ENCODE measurements at places on chromosomes 6 and 20.

DNA sequence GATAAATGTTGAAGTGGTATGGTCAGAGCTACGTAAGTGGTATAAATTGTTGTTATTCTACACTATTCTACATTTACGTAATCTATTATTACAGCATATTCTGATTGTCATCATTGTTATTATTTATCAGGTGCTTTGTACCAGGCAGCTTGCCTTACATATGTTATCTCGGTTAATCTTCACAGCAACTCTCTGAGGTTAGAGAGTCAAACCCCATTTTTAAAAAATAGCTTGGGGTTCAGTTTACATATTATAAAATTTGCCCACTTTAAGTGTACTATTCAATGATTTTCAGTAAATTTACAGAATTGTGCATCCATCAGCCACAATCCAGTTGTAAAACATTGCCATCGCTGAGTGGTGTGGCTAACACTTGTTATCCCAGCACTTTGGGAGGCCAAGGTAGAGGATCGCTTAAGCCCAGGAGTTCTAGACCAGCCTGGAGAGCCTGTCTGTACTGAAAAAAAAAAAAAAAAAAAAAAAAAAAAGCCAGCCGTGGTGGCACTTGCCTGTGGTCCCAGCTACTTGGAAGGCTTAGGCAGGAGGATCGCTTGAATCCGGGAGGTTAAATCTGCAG lies 35.5 kb downstream of the PPP1R16B start:
- DNase-seq = no peak

DNA sequence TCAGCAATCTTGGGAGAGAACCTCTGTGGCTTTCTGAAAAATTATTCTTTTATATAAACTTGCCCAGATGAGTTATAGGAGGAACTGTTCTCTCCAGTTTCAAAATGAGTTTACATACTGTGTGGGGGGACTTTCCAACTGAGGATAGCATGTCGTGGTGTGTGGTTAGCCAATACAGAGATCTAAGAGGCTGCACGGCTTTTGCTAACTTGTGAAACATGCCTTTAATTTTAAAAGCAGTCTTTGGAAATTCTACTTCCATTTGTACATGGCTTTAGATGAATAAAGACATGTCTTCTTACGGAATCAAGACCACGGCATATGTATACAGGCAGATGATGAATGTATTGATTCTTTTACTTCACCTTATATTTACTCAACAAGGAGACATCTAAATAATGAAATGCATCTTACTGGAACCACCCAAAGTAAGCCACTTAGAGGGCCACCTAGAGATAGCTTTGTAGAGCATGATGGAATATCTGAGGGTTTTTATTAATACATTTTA lies 39.8 kb downstream of the HIVEP1 start:
- DNase-seq = no peak

- DNase-seq = no peak
Measured at GRCh38 chr20:56945901-56946300, 316.8 kb downstream of the TFAP2C start.

- no peak for DNase-seq
Measured at GRCh38 chr20:56925831-56926170, 296.7 kb downstream of the TFAP2C start.

- no peak for DNase-seq
Measured at GRCh38 chr6:10999994-11000393, 44.1 kb downstream of the ELOVL2 start.

DNA sequence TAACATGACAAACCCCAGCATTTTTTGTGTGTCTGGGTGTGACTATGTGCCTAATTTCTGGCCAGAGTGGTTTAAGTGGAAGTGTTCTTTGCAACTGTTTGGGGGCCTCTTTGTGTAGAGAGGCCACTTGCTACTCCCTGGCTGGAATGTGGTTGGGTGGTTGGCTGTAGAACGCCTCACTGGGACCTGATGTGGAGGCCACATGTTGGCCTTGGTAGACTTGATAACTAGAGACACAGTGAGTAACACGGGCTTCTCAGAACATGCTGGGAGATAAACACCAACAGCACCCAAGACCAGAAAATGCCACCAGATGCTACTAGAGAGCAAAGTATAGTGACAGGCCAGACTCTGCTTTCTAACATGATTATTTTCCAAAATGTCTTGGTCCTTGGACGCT lies 111.2 kb upstream of the ZFP64 start:
- DNase-seq = no peak

DNA sequence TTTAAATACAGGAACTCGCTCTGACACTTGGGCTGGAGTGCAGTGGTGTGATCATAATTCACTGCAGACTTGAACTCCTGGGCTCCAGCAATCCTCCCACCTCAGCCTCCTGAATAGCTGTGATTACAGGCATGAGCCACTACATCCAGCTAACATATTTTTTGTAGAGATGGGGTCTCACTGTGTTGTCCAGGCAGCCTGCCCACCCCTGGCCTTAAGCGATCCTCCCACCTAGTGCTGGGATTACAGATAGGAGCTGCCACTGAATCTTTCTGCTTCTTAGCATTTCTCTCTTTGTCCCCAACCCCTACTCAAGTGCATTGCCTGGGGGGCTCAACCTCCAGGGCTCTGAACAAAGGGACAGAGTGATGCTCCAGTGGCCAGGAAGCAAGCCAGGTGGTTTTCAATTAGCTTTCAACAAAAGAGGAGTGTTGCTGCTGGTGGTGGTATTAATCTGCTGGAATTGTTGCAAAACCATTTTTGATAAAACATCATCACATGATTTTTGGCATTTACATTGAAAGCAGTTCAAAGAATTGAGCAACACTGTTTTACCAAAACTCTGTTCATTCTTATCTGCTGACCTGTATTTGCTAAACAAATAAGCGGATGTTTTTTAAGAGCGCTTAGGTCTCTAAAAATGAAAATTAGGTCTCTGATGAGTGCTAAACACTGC lies 40.4 kb upstream of the BPIFA2 start:
- no peak for DNase-seq

GRCh38 chr20:60057866-60058807 lies 99.9 kb downstream of the CDH26 start:
- DNase-seq = no peak

DNA sequence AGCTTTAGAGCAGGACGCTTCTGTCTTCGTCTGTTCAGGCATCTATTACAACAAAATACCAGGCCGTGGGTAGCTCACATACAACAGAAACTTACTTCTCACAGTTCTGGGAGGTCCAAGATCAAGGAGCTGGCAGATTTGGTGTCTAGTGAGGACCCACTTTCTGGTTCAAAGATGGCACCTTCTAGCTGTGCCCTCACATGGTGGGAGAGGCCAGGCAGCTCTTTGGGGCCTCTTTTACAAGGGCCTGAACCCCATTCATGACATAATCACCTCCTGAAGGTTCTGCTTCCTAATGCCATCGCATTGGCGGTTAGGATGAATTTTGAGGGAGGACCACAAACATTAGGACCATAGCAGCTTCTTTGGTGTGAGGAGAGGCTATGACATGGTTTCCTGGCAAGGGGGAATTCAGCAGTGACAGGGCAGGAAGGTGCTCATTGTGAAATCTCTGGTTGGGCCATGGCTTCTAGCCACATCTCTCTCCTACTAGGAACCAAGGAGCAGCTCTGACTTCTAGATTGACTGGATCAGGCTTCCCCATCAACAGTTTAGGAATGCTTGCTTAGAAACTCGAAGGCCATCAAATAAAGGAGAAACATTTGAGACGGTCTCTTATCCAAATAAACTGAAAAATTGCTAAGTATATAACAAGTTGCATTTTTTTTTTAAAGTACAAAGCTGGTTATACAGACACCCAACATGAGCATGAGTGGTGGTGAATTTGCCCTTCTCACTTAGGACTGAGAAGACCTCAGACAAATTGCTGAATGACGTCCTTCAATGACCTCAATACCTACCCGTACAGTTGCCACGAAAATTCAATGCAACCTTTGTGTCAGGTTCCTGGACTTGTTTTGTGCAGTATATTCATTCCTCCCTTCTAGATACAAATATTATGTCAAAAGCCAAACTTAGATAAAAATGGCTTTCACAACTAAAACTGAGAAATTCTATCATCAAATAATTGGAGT lies 140.7 kb downstream of the ZDHHC14 start:
- no peak for DNase-seq

DNA sequence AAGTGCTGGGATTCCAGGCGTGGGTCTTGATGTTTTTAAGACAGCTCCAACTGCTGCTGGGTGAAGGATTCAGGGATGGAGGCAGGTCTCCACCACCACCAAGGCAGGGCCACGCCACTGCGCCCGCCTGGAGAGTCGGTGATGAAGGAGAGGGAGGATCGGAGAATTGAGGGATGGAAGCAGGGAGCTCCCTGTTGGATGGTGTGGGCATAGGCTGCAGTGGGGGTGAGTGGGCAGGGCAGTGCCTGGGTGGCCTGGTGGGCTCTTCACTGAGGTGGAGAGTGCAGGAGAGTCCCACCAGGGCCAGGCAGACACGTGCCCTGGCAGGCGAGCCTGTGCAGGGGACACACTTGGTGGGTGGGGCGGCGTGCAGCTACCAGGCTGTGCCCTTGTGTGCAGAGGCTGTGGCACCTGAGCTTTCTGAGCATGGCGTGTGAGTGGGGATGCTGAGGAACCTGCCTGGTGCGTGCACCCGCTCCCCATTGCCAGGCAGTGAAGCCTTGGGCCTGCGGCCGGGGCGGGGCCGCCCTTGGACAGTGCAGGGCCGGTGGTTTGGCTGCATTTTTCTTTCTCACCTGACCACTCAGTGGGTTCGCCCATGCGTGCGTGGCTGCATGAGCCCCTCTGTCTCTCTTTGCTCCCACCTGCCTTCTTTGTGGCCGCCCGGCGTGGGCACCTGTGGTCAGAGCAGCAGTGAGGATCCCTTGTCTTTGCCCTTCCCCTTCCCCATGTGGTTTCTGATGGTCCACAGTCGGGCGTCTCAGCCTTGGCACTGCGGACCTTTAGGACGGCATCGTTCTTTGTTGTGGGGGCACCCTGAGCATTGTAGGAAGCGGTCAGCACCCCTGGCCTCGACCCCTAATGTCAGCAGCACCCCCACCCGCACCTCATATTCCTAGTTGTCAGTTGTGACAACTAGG lies 11.3 kb downstream of the RBM38 start:
- DNase-seq = no peak

- peak; percentile 8 for DNase-seq
Measured at GRCh38 chr6:113530769-113531168, 326.4 kb upstream of the MARCKS start.

- peak; percentile 88 for DNase-seq
Measured at GRCh38 chr6:167420858-167421766, 96.2 kb downstream of the TTLL2 start.

GRCh38 chr20:58868795-58869194 lies 16.3 kb downstream of the GNAS start:
- DNase-seq = no peak

DNA sequence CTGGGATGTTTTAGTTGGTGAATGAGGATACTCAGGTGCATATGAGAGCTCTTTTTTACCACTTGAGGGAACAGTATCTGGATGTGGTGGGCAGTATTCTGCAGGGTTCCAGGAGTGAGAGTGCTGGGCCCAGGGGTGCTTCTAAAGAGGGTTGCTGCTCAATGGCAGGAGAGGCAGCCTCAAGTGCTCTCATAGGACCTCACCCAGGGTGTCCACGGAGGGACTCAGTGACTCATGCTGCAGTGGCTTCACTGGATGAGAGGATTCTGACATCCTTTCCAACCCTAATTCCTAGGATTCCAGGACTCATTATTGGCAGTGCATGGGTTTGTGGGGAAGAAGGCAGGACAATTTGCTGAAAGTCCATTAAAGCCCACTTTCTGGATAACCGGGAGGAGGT lies 176.6 kb upstream of the FERMT1 start:
- DNase-seq = no peak

- DNase-seq = no peak
Measured at GRCh38 chr20:2109425-2110210, 8.0 kb downstream of the STK35 start.

DNA sequence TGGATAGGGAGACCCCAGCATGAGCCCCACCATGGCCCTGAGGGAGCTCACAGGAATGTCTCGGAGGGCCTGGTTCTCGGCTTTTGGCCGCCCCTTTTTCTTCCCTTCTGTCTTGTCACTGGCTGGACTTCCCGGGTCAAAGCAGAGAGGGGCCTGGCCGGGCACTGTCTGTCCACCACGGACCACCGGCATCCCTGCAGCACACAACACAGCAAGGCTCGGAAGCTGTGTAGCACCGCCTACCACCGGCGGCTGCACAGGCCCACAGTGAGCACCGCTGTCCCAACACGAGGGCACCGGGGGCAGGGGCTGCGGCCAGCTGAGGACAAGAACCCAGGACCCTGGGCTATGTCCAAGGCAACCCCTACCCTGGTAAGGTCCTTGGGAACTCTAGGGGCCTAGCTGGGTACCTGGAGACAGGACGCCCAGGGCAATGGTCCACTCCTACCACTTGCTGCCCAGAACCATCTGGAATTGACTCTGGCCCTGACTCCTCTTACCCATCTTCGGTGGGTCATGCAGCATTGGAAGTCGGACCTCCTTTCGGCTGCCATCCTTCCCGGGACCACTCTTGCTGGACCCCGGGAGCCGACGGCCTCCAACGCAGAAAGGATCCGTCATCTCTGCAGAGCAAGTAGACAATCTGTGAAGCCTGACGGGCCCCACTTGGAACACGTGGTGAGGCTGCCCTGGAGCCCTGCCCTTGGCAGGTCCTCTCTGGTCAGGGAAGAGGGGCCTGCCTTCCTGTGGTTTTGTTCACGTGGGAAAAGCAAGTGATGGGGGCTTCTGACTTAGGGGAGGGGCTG lies 2.2 kb downstream of the ZNF512B start:
- no peak for DNase-seq

GRCh38 chr6:150439373-150439772 lies 70.6 kb downstream of the IYD start:
- DNase-seq = no peak

- DNase-seq = no peak
Measured at GRCh38 chr6:170434117-170434820, 118.8 kb downstream of the PSMB1 start.

GRCh38 chr20:51221791-51222408 lies 199.0 kb upstream of the KCNG1 start:
- DNase-seq = peak; percentile 56

DNA sequence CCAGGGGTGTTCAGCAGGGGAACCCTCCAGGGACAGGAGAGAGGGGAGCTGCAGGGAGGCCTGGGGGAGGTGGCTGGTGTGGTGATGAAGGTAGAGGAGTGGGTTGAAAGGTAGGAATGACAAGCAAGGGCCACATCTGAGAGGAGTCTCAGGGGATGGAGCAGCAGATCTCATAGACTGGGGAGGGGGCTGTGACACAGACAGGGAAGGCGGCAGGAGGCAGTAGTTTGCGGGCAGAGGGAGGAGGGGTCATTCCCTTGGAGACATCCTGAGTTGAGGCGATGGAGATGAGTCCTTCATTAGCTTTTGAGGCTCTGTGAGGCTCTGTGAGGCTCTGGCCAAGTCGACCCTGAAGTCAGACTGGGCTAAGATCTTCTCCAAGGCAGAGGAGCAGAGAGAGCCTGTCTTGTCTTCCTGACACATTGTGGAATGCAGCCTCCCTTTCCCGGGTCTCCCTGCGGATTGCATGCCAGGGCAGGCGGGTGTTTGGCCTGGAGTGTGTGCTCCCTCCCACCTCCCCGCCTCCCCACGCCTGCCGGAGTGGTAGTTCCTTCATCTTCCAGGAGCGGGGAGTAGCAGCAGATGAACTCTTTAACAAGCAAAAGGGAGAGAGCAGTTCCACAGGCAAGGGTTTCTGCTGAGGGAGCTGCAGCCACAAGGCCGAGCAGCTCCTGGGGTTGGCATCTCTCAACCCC lies 34.3 kb upstream of the MLN start:
- no peak for DNase-seq

Measured in LoVo (cell line).